ENCODE measurements at places on chromosomes 1 and 21.
A peak's percentile ranks its signal among the peaks of the same experiment; 100 is the strongest.

- peak overlapping the region; percentile 77 for H3K4me3 ChIP-seq
- H3K36me3 ChIP-seq = no peaks in the 10 kb centered on the region
- DNase-seq = peak; percentile 68
- H3K4me1 ChIP-seq = peaks cover 53% of the 10 kb centered on the region
Observed at GRCh38 chr21:33383056-33383888, 19.9 kb upstream of the IFNGR2 start.

- no peak overlapping the region for H3K27ac ChIP-seq
- H3K36me3 ChIP-seq = no peaks in the 10 kb centered on the region
Observed at GRCh38 chr1:33563699-33564098, 91.3 kb downstream of the ZSCAN20 start.

DNA sequence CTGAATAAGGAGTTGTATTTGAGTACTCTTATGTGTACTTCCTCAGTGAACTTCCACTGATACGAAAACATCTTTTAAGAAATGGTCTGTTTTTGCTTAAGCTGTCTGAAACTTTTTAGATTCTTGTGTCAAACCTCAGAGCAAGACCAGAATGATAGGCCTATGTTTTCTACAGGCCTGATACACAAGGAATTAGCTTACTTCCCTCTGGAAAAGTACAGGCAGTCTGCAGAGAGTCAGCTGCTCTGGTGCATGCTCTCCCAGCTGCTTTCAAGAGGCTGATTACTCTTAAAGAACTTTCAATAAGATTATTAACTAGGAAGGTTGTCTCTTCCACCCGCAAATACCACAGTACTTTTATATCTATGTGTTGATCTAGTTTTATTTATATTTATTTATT, 9.5 kb downstream of the SNX27 start:
- H3K27me3 ChIP-seq = no peaks in the 10 kb centered on the region
- no peak overlapping the region for H3K4me3 ChIP-seq
- no peak overlapping the region for H3K27ac ChIP-seq
- peaks cover 7% of the 10 kb centered on the region for H3K36me3 ChIP-seq
- peaks cover 20% of the 10 kb centered on the region for H3K4me1 ChIP-seq

DNA sequence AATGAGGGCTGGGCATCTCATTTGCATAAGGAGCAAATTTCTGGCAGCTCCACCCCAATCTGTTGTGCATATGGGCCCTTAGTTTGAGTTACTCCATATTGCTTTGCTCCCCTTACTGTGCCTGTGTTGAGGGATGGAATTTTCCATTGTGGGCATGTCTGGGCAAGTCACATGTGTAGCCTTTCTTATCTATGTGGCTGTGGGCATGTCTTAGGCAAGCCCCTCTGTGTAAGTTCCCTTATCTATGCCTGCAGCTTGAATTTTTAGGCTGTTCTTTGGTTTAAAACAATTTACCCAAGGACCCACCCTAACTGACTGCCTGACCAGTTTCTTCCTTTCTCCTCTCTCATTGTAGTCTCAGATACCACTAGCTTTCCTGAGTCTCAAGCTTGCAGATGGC, 405.7 kb upstream of the NCAM2 start:
- H3K4me1 ChIP-seq = no peaks in the 10 kb centered on the region
- no peaks in the 10 kb centered on the region for H3K27me3 ChIP-seq
- H3K27ac ChIP-seq = no peak overlapping the region
- no peaks in the 10 kb centered on the region for H3K36me3 ChIP-seq
- no peak for DNase-seq
- H3K4me3 ChIP-seq = no peak overlapping the region

- peaks cover 17% of the 10 kb centered on the region for H3K4me1 ChIP-seq
- no peaks in the 10 kb centered on the region for H3K36me3 ChIP-seq
- DNase-seq = no peak
- H3K27ac ChIP-seq = peak overlapping the region; percentile 58
Observed at GRCh38 chr21:29657240-29657989, 282.4 kb downstream of the GRIK1 start.

GRCh38 chr1:56894014-56894413, 39.4 kb downstream of the C8A start:
- H3K4me1 ChIP-seq = no peaks in the 10 kb centered on the region
- H3K27ac ChIP-seq = no peak overlapping the region
- DNase-seq = no peak
- no peaks in the 10 kb centered on the region for H3K36me3 ChIP-seq
- H3K27me3 ChIP-seq = no peaks in the 10 kb centered on the region

DNA sequence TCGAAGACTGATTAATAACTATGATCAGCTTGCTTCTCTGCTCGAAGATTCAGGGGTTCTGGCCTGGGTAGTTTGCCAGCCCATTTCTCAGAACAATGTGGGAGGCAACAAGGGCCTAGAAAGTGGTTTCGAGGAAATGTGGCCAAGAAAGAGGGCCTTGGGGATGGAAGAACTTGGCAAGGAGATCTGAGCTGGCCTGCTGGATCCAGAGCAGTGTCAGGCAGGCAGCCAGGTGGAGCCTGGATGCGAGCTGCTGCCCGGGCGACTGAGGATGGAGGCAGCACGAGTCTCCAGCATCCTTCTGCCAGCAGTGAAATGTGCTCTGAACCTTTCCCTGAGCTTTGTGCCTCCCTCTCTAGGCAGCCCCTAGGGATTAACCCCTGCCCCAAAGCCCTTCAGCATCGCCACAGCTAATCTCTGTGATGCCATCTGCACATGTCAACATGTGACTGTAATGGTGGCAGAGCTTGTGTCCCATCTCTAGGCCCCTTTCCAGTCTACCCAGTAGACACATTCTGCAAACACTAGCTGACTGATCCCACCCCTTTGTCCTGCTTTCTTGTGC, 61.0 kb upstream of the NEK2 start:
- peaks cover 27% of the 10 kb centered on the region for H3K4me1 ChIP-seq
- H3K27ac ChIP-seq = no peak overlapping the region
- H3K27me3 ChIP-seq = peaks cover 2% of the 10 kb centered on the region
- no peak for DNase-seq
- H3K36me3 ChIP-seq = no peaks in the 10 kb centered on the region

- peaks cover 17% of the 10 kb centered on the region for H3K27me3 ChIP-seq
- H3K27ac ChIP-seq = no peak overlapping the region
- H3K4me1 ChIP-seq = no peaks in the 10 kb centered on the region
- DNase-seq = no peak
- H3K36me3 ChIP-seq = no peaks in the 10 kb centered on the region
- no peak overlapping the region for H3K4me3 ChIP-seq
Observed at GRCh38 chr1:2787163-2787911, 14.2 kb downstream of the TTC34 start.

GRCh38 chr1:84103197-84103992, 40.7 kb upstream of the PRKACB start:
- H3K36me3 ChIP-seq = peaks cover 5% of the 10 kb centered on the region
- H3K4me1 ChIP-seq = peaks cover 16% of the 10 kb centered on the region
- peaks cover under 1% of the 10 kb centered on the region for H3K27me3 ChIP-seq
- no peak for DNase-seq
- H3K27ac ChIP-seq = no peak overlapping the region

- no peak overlapping the region for H3K27ac ChIP-seq
- peaks cover 4% of the 10 kb centered on the region for H3K27me3 ChIP-seq
- H3K4me3 ChIP-seq = no peak overlapping the region
- H3K4me1 ChIP-seq = no peaks in the 10 kb centered on the region
Observed at GRCh38 chr1:114956570-114956969, 73.1 kb upstream of the TSHB start.

DNA sequence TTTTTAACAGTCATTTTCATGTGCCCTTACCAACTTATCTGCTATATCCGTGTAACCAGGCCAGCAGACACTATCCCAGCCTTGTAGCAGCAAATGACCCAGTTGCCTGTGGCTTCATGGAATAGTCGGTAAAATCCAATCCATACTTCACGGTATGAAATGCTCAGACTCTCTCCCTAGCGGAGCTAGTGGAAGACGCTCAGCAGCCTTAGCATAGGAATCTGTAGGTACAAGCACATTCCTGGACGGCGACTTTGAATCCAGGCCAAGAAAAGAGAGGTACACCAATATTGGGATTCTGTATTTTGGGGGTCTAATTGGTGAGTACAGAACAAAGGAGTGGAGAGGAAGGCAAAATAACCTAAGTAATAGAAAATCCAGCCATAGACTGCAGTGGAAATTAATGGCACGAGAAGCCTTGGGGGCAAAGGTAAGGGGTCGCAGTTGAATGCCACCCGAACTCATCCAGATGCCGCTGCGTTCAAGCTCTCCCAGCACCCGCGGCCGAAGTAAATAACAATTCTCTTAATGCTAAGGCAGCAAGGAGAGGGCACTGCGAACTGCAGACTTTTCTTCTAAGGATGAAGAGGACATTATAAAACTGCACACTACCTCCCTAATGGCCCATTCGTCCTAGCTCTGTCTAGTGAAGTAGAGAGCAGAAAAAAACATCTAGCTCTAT, 17.7 kb upstream of the TBX15 start:
- H3K27ac ChIP-seq = no peak overlapping the region
- DNase-seq = no peak
- H3K27me3 ChIP-seq = peaks cover 77% of the 10 kb centered on the region
- no peak overlapping the region for H3K4me3 ChIP-seq
